ENCODE measurements at places on chromosomes 3 and 15.

- DNase-seq = no peak
These were observed 785.9 kb downstream of the GRM7 start for GRCh38 chr3:7646851-7647250.

- no peak for DNase-seq
These were observed 38.7 kb upstream of the MAGEF1 start for GRCh38 chr3:184750349-184751083.

- no peak for DNase-seq
These were observed 1.7 kb upstream of the SNRPA1 start for GRCh38 chr15:101296418-101297405.

DNA sequence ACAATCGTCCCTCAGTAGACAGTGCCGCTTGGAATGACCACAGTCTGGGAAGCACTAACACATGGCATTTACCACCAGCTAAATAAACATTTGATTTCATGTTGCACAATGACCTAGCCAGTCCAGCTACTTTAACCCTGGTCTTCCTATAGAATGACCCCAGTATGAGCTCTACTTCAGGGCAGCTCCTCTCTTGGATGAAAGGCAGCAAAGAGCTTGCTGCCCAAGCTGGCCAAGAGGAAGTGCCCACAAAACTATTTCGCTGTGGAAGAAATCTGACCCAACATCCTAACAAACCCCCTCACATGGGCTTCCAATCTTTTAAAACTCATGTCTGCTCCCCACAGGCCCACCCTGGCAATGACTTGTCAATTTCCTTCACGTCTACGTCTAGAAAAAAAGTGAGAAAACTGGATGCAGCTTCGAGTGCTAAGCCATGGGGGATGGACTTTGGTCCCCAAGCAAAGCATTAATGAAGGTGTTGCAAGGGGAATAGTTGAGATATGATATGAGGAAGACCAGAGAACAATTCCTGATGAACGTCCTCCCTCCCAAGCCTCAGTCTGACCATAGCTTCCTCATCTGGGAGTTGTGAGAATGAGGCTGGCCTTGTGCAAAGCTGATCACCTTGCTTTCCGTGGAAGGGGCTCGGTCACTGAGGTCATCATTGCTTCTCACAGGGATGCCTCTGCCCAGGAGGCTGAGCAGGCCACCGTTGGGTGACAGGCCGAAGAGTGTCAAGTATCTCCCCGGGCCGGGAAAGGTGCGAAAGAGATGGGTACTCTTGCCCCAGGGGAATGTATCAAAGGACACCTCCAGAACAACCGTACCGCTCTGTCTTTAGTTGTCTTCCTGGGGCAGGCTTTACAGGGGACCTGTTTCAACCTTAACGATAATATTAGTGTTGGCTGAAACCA lies 964 bp downstream of the SLC25A20 start:
- peak; percentile 14 for DNase-seq

- peak; percentile 36 for DNase-seq
These were observed 3.5 kb downstream of the PFN2 start for GRCh38 chr3:149967086-149967685.

DNA sequence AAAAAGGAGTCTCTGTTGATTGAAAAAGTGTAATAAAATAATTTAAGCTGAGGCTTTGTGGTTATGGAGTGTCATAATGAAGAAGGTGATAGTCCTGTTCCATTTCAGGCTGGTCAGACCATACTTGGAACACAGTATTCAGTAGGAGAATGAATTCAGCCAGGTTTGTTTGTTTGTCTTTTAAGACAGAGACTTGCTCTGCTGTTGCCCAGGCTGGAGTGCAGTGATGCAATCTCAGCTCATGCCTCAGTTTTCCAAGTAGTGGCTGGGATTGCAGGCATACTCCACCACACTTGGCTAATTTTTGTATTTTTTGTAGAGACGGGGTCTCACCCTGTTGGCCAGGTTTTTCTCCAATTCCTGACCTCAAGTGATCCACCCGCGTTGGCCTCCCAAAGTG lies 33.5 kb downstream of the IQGAP1 start:
- DNase-seq = no peak

DNA sequence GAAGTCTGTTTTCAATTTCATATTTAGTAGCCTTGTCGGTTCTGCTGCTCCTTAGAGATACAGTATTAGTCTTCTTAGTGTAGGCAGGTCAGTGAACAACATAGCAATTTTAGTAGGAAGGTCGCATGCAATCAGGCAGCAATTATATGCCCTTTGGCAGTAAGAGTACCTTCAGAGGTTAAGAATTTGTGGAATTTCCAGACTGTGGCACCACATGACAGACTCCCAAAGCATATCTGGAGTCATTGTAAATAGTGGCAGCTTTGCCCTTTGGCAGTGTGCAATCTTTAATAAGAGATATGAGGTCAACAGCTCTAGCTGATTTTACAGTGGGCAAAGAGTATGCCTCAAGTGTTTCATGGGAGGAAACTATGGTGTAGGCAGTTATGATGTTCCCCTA lies 1532.5 kb upstream of the CADM2 start:
- DNase-seq = no peak

- DNase-seq = no peak
These were observed 29.3 kb upstream of the INSYN1 start for GRCh38 chr15:73782344-73782959.

DNA sequence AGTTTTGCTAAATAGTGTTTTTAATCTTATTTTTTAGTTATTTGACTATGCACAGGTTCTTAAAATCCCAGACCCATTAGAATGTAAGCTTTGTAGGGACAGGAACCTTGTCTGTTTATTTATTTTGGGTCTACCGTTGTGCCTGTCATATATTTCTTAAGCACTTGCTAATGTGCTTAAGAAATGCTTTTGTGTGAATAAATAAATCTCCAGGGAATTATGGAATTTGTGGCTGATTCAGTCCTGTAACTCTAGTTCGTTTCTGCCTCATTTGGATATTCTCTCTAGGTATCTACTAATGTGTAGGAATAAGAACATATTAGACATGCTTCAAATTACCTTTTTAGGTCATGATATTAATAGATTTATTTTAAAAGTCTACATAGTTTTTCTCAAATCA lies 161.6 kb downstream of the LPP start:
- no peak for DNase-seq

DNA sequence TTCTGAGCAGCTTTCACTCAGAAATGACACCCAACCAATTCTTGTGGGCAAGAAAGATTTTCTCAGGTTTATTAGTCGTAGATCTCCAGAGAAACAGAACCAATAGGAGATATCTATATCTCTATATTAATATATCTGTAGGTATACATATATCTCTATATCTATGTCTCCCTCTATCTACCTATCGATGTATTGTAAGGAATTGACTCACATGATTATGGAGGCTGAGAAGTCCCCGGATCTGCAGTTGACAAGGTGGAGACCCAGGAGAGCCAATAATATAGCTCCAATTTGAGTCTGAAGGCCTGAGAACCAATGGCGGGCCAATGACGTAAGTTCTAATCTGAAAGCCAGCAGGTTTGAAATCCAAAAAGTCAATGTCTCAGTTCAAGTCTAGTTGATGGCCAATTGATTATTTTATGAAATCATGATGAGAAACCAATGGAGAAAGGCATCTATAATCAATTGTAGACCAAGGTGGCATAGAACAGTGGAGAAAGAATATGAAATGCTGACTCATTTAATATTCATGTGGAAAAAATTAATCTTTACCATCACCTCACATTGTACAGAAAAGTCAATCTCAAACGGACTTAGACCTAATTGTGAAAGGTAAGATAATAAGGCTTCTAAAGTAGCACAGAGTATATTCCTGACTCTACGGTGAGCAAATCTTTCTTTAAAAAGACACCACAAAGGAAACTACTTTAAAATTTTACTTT lies 65.6 kb upstream of the CHRNA7 start:
- DNase-seq = no peak

- peak; percentile 24 for DNase-seq
These were observed at the start of gene MED12L for GRCh38 chr3:151085227-151085888. TSS of gene MED12L (plus strand) at chr3:151085664. CDS start at chr3:151086927, 1,263 bp downstream.

DNA sequence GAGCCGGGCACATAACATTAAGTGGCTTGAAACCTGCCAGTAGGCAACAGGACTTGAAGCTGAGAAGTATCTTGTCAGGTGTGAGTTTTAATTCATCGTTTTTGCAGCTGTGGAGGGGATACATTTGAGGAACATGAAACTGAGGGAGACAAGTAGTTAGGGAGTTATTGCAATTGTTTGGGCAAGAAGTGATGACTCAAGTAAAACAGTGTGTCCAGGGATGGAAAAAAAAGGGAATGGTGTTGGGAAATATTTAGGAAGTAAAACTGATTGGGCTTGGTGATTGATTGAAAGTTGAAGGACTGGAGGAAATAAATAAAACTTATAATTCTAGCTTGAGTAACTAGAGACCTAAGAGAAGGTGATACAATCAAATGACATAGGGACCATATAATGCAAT lies 85.5 kb downstream of the NCEH1 start:
- no peak for DNase-seq

- no peak for DNase-seq
These were observed 198.6 kb upstream of the FEZF2 start for GRCh38 chr3:62571916-62572315.

GRCh38 chr15:38196076-38196475 lies 56.6 kb upstream of the SPRED1 start:
- no peak for DNase-seq

- no peak for DNase-seq
These were observed 12.3 kb downstream of the CPNE9 start for GRCh38 chr3:9715764-9716437.

GRCh38 chr3:188829576-188829975 lies 342.2 kb upstream of the TPRG1 start:
- DNase-seq = no peak

DNA sequence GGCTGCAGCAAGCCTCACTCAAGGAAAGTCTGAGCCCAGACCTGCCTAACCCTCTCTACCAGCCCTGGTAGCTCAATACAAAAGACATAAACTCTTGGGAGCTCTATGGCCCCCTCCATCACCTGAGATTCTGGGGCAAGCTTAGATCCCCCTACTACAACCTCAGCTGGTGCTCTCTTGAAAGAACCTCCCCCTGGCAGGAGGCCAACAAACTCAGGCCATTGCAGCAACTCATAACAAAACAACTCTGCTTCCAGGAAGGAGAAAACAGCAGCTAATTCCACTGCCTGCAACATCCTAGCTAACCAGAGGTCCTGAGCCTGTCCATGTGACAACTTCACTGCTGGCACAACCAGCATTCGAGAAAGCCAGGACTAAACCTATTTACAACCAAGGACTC lies 169.2 kb downstream of the ROBO1 start:
- DNase-seq = no peak

GRCh38 chr3:194814878-194815357 lies 129.2 kb downstream of the FAM43A start:
- no peak for DNase-seq
